IMR-90 (cell line): ENCODE measurements at places on chromosomes 7 and 10. TPM values are rescaled to one million over a fixed set of nuclear protein-coding genes. Genes with fewer than 3 reads are reported as not detected.

OR2A1 gene
- not detected in 2 replicates for total RNA-seq

SPDYE2B gene
- total RNA-seq, result not detected in 2 replicates

PLAC9 gene
- 1.6 and 1.9 TPM in 2 replicates for total RNA-seq

PHF14 gene
- total RNA-seq, result 17.2 and 24.4 TPM in 2 replicates

- DNase-seq, result no peak
These were observed 23.9 kb upstream of the PPP1R17 start for GRCh38 chr7:31663072-31663471.

KIAA1549 gene
- total RNA-seq, result 1.1 and 1.3 TPM in 2 replicates

DNA sequence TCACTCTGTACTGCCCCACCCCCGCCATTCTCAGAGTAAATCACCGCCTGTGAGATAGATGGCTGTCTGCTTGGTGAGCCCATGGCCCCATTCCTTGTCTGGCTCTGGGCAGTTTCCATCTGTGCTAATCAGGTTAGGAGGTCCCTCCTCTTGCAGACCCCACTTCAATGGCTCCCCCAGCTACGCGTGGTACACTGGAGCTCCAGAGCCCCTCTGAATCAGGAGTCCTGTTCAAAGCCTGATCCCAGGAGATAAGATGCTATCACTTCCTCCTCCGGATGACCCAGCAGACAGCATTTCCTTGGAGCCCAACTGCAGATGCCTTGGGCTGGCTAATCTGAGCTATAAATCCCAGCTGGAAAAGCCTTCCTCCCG lies 122.3 kb downstream of the SH3PXD2A start:
- no peak for DNase-seq

- no peak for DNase-seq
These were observed 10.7 kb downstream of the CBLL1 start for GRCh38 chr7:107754642-107755041.

DNA sequence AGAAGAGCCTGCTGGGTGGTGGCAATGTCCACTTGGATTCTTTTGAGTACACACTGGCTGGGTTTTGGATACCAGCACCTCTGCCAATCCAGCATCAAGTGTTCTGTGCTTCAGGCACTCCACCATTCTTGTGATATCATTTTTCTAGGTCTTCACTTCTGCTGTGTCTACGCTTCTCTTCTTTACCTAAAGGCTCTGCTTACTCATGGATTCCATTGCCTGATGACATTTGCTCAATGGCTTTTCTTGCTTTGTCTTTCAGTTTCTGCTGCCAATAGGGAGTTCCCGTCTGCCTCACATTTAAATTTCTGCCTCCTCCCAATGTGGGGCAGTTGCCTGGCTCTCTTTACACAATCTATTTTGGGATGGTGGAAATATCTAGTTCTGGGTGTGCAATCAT lies 12.7 kb upstream of the PAPSS2 start:
- no peak for DNase-seq

- DNase-seq, result peak; percentile 59
These were observed 31.1 kb downstream of the PLXDC2 start for GRCh38 chr10:19847321-19847720.

DNA sequence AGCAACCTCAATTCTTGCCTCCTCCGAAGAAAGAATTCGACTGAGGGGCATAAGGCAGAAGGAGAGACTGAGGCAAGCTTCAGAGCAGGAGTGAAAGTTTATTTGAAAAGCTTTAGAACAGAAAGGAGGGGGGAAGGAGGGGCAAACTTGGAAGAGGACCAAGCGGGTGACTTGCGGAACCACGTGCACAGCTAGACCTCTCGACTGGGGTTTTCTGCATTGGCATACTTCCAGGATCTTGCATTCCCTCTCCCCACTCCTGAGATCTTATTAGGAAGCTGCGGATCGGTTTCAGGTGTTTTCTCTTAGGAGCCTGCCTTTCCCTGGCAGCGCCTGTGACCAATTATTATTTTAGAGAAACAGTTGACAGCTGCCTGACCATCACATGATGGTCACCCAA lies 20.3 kb upstream of the CPXM2 start:
- no peak for DNase-seq

UCMA gene
- total RNA-seq, result not detected in 2 replicates

- no peak for DNase-seq
These were observed 122.9 kb upstream of the GLI3 start for GRCh38 chr7:42359946-42360345.

SH2D4B gene
- not detected in 2 replicates for total RNA-seq

HTR7 gene
- 0.56 and 0.72 TPM in 2 replicates for total RNA-seq

HYAL4 gene
- not detected in 2 replicates for total RNA-seq
